GM12878 (cell line): ENCODE measurements at places on chromosomes 5 and 9. TPM values are rescaled to one million over a fixed set of nuclear protein-coding genes. Genes with fewer than 3 reads are reported as not detected.

SIGMAR1 gene
- 110 and 114 TPM in 2 replicates for polyA plus RNA-seq

CXCL14 gene
- polyA plus RNA-seq = not detected in 2 replicates

SERF1A gene
- polyA plus RNA-seq = 3.8 and 4.2 TPM in 2 replicates

PCDHA4 gene
- not detected in 2 replicates for polyA plus RNA-seq

TMEM161B gene
- 13.8 and 15.1 TPM in 2 replicates for polyA plus RNA-seq

RNF180 gene
- 0.27 and 0.48 TPM in 2 replicates for polyA plus RNA-seq

CCDC171 gene
- 3.2 and 3.8 TPM in 2 replicates for polyA plus RNA-seq

RHOBTB3 gene
- polyA plus RNA-seq = 5.0 and 8.7 TPM in 2 replicates

NUP214 gene
- 27.2 and 27.4 TPM in 2 replicates for polyA plus RNA-seq

EIF4EBP3 gene
- polyA plus RNA-seq = 9.7 and 10.2 TPM in 2 replicates

CD74 gene
- 6,417 and 6,596 TPM in 2 replicates for polyA plus RNA-seq

TNFSF8 gene
- polyA plus RNA-seq = not detected in 2 replicates

ELAVL2 gene
- polyA plus RNA-seq = 0.73 and 0.78 TPM in 2 replicates

LRRTM2 gene
- 0.11 and 0.23 TPM in 2 replicates for polyA plus RNA-seq

CARTPT gene
- polyA plus RNA-seq = not detected in 2 replicates

PCDHGA6 gene
- polyA plus RNA-seq = 0.05 TPM in 1 of 2 replicates, not detected in the other

ZNF366 gene
- 0.05 TPM in 1 of 2 replicates, not detected in the other for polyA plus RNA-seq

GALNT12 gene
- 0.13 and 0.89 TPM in 2 replicates for polyA plus RNA-seq

SH3GLB2 gene
- polyA plus RNA-seq = 20.0 and 30.1 TPM in 2 replicates

GPR21 gene
- not detected in 2 replicates for polyA plus RNA-seq

FCN1 gene
- polyA plus RNA-seq = not detected in 2 replicates

ENHO gene
- not detected in 2 replicates for polyA plus RNA-seq

DRD1 gene
- polyA plus RNA-seq = not detected in 2 replicates

CFAP77 gene
- polyA plus RNA-seq = not detected in 2 replicates

INSL4 gene
- polyA plus RNA-seq = not detected in 2 replicates

IFNA13 gene
- not detected in 2 replicates for polyA plus RNA-seq

SLC25A2 gene
- not detected in 2 replicates for polyA plus RNA-seq

PCDHA2 gene
- 0.04 TPM in 1 of 2 replicates, not detected in the other for polyA plus RNA-seq
